ENCODE measurements at places on chromosomes 4 and X. TPM values are rescaled to one million over a fixed set of nuclear protein-coding genes. Genes with fewer than 3 reads are reported as not detected.

DNA sequence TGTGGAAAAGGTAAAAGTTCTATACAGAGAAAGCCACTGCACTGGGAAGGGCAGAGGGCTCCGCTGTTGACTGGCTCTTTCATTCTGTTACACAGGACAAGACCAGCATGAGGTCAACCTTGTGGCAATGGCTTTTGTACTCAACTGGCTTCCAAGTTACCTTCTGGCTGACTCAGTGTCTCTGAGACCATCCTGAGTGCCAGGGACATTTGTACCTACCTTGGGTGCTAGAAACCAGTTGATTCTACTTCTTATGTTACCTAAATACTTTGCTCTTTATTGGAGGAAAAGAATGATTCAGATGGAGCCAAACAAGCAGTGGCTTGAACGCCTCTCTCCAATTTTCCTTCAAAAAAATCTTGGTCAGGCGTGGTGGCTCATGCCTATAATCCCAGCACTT, 123.2 kb downstream of the RBM47 start:
- no peak for DNase-seq

The SPIN2A gene
- 1.4 TPM for total RNA-seq

The NOX1 gene
- 0.78 TPM for total RNA-seq

- DNase-seq: no peak
Observed at GRCh38 chrX:20217271-20217670, 49.4 kb downstream of the RPS6KA3 start.

- no peak for DNase-seq
Observed at GRCh38 chrX:121389976-121390714, 342.7 kb downstream of the GLUD2 start.

The NMU gene
- total RNA-seq: not detected

DNA sequence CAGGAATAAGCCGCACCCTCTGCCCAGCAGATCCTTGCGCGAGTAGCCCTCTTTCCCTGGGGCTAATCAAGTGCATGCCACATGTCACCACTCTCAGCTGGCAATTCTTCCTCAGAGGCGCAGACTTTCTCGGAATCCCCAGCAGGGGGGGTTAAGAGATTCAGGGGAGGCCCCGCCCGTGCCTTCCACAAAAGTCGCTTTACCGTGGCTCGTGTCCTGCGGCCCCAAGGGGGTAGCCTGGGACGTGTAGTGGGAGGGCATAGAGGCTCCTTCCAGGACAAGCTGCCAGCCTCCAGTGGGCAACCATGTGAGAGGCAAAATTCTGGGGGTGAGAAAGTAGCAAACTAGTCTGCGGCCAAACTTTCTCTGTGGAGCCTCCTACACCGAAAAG, 652 bp downstream of the SRPX start:
- DNase-seq: no peak

The LEF1 gene
- total RNA-seq: 20.7 TPM

GRCh38 chr4:152643153-152644035, 36.4 kb downstream of the TMEM154 start:
- no peak for DNase-seq

DNA sequence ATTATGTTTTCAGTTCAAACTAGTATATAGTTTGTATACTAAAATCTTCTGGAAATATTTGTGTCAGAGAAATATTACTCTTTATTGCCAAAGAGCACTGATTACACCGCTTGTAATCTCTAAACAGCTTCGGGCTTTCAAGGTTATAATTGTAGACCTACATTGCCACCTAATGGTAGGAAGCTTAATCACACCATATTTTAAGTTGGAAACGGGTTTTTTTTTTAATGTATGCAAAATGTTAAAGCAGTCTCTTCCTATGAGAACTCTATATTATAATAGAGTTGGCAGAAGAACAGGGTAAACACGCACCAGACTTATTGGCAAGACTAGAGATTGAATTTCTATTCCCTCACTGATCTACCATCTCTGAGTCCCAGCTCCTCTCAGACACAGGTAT, 19.5 kb upstream of the NFXL1 start:
- DNase-seq: no peak

- no peak for DNase-seq
Observed at GRCh38 chrX:105219454-105220401, 766 bp downstream of the TEX13A start.

DNA sequence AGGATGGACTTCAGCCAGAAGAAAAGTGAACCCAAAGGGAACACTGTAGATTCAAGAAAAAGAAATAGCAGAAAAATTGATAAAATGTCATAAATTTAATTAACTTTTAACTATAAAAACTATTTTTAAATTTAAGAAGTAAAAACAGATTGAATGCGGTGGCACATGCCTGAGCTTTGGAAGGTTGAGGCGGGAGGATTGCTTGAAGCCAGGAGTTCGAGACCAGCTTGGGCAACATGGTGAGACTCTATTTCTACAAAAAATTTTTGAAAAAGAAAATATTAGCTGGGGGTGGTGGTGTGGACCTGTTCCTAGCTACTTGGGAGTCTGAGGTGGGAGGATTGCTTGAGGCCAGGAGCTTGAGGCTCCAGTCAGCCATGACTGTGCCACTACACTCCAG, 3.0 kb downstream of the FAM184B start:
- no peak for DNase-seq

GRCh38 chrX:148541584-148541940, 41.1 kb downstream of the AFF2 start:
- no peak for DNase-seq

DNA sequence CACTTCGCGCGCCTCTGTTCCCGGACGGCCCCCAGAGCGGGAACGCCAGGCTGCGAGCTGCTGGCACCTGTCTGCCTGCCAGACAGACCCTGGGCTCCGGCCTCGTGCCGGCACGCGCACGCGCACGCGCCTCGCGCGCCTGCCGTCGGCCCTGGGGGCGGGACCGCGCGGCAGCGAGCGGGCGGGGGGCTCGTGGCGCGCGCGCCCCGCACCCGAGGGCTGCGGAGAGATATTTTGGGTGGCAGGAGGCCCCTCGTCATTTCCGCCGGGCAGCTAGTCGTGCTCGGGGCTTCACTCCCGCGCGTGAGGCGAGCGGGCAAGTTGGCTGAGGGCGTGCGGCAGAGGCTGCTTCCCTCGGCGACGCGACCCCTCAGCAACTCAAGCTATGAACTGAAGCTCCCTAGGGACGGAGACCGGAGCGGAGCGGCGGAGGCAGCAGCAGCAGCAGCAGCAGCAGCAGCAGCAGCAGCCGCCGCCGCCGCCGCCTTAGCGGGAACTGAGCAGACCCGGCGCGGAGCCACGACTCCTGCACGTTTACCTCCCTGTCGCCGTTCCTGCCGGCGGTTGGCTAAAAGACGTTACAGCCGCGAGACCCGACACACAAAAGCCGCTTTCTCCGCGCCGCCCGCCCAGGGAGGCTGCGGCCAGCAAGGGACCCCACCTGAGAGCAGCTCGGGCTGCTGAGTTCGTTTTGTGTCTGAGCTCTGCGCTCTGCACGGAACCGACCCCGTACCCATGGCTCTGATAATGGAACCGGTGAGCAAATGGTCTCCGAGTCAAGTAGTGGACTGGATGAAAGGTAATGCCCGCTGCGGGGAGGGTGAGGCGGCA, at the start of gene CNKSR2:
Gene CNKSR2 (plus strand): TSS at position 256 of the 831 bp plus-strand sequence. CDS start 480 bp downstream, at position 736.
- DNase-seq: no peak

- no peak for DNase-seq
Observed at GRCh38 chr4:40197879-40198689, 1.3 kb downstream of the RHOH start.

The SNX25 gene
- 17.4 TPM for total RNA-seq

DNA sequence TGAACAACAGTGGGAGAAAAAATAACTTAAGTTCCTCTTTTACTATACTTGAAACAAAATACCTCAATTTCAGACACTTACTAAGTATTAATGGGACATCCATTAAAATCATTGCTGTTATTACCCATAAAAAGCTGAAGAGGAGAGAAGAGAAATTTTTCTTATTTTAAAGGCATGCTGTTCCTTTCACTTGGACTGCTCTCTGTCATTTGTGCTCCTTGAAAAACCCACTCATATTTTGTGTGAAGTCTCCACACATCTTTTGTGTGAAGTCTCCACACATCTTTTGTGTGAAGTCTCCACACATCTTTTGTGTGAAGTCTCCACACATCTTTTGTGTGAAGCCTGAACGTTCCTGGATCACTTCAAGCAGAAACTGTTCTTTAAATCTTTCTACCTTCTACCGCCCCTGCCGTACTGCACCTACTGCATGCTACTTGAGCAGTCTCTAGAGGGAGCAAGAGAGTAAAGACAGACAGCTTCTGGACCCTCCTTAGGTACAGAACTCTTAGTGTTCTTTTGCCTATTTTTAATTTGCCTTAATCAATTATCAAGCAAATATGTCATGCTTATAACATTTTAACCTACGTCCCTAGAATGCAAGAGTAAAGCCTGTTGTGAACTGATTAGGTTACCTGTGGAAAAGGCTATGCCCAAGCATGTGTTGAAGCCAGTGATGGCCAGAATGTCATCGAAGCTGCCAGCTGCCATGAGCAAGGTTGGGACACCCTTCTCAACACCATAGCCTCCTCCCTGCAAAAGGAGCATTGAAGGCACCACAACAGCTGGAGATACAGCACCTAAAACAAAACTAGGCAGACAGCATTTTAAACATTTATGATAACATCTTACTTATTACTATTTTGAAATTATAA, 27.1 kb upstream of the SLC9B1 start:
- no peak for DNase-seq

- peak; percentile 62 for DNase-seq
Observed at GRCh38 chr4:143337600-143338287, 1.1 kb downstream of the GAB1 start.

GRCh38 chr4:62913065-62913464, 1496.2 kb downstream of the TECRL start:
- DNase-seq: no peak

GRCh38 chrX:103343105-103343504, 13.1 kb downstream of the TCEAL7 start:
- peak; percentile 57 for DNase-seq

The PCDH7 gene
- total RNA-seq: 18.4 TPM

The MAGEA1 gene
- total RNA-seq: not detected

GRCh38 chr4:136571315-136571714, 961.0 kb downstream of the PCDH18 start:
- no peak for DNase-seq

DNA sequence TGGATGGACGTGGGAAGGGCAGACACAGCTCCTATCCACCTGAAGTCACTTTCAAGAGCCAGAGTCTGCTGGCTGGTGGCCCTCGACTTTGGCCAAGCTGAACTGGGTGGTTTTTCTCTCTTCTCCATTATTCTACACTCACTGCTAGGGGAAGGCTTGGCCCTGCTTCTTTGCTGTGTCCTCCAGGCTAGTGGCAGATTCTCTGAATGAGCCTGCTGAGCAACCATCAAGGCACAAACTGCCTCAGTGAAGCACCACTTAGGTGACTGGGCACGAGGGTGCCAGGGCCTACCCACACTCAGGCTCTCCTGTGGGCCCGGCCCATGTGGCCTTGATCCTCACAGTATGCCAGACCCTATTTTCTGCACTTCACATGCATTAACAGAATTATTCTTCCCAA, 92.0 kb downstream of the PJA1 start:
- no peak for DNase-seq

DNA sequence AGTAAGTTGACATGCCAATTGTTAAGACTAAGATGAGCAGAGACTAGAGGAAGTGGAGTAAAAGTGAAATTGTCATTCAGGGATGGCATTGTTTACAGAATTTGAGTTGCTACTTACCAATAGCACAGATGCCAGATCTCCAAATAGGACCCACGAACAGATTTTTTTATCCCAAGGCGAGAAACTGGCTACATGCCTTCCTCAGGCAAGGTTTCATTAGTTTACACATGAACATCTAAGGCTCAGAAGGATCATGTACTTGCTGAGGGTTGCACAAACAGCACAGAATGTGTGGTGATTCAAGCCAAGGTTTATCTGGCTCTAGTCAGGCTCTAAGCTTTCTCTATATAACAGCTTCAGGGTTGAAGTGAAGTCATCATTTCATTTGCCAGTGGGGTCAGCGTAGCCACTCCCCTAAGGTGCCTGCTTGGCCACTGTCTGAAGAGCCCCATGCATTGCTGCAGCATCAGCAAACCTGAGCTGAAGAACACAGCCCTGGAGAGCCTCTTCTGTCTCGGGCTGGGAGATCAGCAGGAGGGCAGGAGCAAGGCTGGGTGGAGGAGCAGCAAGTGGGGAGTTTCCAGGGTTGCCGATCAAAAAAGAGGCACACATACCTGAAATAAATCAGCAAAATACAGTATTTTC, 193.0 kb upstream of the LCORL start:
- DNase-seq: no peak

- no peak for DNase-seq
Observed at GRCh38 chr4:67939195-67939594, 24.1 kb downstream of the TMPRSS11A start.

DNA sequence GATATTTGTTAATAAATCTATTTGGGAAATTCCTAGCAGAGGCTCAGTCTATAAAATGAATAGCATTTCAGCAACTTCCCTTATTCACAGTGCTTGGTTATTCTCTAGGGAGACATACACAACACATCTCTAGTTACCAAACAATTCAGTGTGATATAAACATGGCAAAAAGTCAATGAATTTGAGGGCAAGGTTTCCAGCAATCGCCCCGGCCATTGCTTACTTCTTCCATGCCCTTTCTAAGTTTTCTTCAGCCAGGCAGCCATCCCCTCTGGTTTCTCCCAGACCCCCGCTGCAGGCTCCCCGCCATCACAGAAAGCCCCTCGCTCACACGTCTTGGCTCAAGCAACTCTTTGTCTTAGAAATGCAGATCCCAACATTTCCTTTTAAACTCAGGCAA, 4.4 kb downstream of the TLR7 start:
- no peak for DNase-seq

- no peak for DNase-seq
Observed at GRCh38 chr4:168908851-168909273, 101.2 kb downstream of the CBR4 start.

GRCh38 chrX:45011131-45011530, 138.1 kb downstream of the KDM6A start:
- no peak for DNase-seq

The SSX4 gene
- total RNA-seq: not detected

DNA sequence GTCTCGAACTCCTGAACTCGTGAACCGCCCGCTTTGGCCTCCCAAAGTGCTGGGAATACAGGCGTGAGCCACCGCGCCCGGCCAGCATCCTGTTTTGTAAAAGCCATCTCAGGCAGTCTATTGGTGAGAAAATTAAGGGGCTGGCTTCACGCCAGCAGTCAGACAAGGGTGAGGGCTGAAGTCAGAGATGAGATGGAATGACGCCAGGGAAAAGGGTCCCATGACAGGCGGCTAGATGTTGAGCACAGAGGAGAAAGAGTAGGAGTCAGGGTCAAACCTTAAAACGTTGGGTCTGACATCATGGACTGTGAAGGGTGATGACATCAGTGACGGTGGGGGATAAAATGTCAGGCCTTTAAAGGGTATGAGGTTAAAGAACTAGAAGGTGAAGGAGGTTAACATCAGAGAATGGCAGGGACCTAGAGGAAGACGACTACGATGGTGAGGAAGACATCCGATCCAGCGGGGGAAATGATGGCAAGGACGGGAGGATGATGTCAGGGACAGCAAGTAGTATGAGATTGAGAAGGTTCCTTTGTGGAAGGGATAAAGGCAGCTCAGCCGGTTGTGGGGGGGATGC, 504 bp upstream of the RBM3 start:
- DNase-seq: peak; percentile 54

GRCh38 chrX:49230500-49231232, 2.5 kb downstream of the CACNA1F start:
- DNase-seq: peak; percentile 78

GRCh38 chr4:177235026-177235425, 74.6 kb upstream of the NEIL3 start:
- no peak for DNase-seq

The ELF2 gene
- 59.7 TPM for total RNA-seq

The GAGE13 gene
- total RNA-seq: not detected

Data from ureter (tissue), 1 donor.